ENCODE measurements at places on chromosomes 1 and 21.

DNA sequence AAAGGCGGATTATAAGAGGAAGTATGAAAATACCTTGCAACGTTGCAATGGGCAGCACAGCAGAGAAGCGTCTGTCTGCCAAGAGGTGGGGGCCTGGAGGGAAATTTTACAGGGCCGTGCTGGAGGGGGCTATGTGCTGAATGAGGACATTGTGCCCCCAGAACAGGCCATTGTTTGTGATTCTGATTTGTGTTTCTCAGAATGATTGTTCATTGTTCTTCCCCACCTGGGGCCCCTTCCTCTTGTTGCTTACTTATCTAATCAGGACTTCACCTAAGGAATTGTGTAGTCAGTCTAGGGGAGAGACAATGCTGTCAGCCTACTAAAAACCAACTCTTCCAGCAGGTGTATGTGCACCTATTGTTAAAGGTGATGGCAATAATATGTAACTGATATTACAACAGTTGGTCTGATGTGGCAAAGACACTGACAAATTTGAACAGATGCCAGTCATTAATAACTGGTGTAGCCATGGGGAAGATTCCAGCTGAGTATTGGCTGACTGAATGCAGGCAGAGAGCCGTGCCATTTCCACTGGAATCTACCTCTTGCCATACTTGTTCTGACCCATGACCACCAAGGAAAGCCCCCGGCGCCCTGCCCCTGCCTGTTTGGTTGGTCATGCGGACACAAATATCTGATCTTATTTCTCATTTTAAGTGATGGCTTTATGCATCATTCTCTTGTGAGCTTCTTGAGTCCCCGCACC, 45.2 kb upstream of the PSEN2 start:
- DNase-seq, result peak; percentile 48

- DNase-seq, result no peak
Measured at GRCh38 chr1:205058853-205059252, 15.8 kb downstream of the CNTN2 start.

- DNase-seq, result no peak
Measured at GRCh38 chr1:25795946-25796810, 3.8 kb upstream of the SELENON start.

GRCh38 chr21:19130379-19131028, 726.9 kb upstream of the TMPRSS15 start:
- no peak for DNase-seq

DNA sequence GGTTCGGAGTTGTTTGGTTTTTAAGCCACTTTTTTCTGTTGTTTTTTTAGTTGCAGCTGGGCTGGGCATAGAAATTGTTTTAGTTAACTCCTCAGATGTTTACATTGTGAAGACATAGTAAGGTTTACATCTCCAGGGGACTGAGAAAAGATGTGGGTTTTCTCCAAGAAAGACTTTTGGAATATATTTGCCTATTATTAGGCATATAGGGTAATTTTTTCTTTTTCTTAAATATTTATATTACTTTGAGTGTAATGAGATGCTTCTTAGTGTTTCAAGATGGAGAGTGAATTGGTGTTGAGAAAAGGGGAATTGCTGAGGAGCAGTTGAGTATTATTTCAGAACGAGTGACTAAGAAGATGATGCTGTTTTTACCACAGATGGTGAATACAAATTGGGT, 26.6 kb upstream of the PIGK start:
- DNase-seq, result no peak

Measured in dorsolateral prefrontal cortex (tissue), 122 donors.